ENCODE measurements at places on chromosomes 3 and 15. TPM values are rescaled to one million over a fixed set of nuclear protein-coding genes. Genes with fewer than 3 reads are reported as not detected.

DNA sequence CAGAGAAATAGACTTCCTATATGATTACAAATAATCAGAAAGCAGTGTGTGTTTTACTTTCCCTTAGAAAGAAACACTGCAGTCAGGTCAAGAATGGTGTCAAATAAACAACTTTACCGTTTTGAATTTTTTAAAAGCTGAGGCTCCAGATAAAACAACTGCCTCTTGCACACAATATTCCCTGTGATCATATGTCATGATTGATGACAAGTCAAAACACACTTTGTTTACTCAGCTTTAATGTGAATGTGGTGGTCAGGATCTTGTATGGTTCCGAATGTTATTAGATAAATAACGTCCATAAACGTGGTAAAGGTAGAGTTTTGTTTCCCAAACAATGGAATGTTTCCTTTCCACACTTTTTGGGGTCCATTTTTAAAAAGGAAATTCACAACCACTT is 428.4 kb upstream of the MDFIC2 start:
- no peak for DNase-seq

- DNase-seq, result peak; percentile 93
These were observed 413.9 kb downstream of the RBMS3 start for GRCh38 chr3:29694783-29695182.

RFX7 gene
- 11.4 TPM for total RNA-seq

FLNB gene
- 536 TPM for total RNA-seq

DNA sequence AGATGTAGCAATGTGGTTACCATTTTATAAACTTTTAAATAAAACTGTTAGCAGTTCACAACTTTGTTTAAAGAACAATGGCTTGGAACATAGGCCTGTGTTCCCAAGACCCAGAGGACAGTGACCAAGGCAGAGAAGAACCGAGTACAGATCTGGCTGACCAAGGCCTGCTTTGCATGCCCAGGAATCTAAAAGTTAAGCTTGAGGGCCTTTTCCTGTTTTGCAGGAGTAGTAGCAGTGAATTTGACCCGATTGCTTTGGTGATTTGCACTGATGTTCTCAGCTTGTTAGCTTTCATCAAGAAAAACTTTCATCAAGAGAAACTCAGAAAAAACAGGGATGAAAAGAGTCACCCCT is 9.9 kb downstream of the FILIP1L start:
- DNase-seq, result no peak

DNA sequence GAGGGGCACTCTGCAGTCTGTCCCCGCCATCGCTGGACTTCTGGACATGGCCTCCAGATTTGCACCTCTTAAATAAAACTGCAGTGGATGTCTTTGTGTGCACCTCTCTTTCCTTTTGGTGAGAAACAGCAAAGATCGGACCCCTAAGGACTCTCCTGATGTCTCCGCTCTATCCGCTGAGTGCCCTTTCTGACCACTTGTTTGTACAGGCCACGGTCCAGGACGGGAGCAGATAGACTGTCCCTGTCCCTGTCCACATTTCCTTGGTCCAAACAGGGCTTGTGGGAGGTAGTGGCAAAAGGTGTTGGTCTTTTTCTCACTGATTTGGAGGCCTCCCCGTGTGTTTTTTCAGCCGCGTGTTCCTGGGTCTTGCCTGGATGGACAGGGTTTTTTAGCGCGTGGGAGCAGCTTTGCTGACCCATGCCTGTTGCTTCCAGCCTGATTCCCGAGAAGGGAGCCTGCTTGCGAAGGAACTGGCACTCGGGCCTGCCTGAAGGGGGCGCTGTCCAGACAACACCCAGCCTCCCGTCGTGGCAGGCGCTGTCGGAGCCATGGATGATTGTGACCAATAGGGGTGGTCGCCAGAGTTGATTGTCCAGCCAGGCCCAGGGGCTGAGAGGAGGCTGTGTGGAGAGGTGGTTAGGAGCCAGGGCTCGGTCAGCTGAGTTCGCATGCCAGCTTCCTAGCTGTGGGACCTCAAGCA is 13.2 kb upstream of the STAB1 start:
- no peak for DNase-seq

DNA sequence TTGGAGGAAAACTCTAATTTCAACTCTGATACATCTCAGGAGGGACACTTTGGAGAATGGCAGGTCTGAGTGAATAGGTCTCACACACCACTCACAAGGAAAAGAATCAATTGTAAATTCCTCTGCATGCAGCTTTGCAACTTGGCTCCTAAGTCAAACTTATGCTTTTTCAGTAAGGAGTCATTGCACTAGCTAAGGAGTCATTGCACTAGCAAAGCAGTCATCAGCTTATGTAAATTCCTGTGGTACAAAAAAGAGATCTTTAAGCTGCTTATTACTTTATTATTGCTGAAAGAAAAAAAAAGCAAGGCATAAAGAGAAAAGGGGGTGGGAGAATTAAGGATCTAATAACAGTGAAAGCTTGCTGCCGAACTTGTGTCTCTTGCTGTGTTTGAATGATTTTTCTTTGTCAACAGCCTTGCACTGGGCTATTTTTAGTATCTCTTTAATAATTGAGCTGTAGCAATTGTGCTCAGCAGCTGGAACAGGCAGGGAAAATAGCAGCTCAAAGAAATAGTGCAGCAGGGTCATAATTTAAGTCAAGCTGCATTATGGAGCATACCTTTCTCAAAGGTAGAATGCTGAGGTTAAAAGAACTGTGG is 154.3 kb upstream of the ARPP21 start:
- no peak for DNase-seq

DNA sequence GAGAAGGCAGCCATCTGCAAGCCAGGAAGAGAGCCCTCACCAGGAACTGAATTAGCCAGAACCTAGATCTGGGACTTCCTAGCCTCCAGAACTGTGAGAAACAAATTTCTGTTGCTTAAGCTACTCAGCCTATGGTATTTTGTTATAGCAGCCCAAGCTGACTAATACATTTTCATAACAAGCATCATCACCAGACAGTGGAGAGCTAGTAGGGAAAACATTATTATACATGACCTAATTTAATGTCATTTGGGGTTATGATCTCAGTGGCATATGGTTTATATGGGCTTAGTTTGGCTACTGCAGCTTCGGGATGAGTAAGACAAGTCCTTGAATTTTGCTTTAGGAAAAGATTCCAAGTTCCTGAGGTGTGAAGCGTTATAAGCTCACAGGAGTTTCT is 35.6 kb downstream of the LNP1 start:
- DNase-seq, result no peak

DNA sequence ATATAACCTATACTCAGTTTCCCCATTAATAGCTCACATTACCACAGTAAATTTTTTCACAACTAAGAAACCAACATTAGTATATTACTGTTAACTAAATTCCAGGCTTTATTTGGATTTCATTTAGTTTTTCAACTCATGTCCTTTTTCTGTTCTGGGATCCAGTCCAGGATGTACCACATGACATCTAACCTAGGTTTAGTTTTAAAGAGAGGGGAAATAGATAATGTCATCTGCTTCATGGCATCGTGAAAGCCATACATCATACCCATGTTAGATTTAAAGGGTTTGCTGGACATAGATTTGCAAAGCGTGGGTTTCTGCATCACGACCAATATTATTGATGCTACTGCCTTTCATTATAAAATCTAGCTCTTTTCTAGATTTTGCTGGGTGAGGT is 33.2 kb upstream of the RPP14 start:
- no peak for DNase-seq

GRCh38 chr3:72996121-72996472 is 514 bp upstream of the PPP4R2 start:
- no peak for DNase-seq

GRCh38 chr3:195337747-195338146 is 66.8 kb upstream of the XXYLT1 start:
- DNase-seq, result no peak

KNG1 gene
- not detected for total RNA-seq

DNA sequence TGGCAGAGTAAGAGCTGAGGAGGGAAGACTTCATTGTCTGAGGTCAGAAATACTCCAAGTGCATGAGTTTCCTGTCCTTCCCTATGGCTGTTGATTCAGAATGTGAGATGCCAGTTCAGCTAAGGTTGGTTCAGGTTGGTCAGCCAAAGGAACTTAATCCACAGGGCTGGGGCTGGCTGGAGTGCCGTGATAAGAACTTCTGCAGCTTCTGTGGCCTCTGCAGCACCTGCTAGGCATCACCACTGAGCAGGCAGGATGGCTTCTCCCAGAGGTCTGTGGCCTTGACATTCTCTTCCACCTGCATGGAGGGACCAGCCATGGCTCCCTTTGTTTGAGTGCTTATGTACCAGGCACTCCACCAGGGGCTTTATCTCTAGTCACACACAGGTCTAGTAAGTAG is 109.5 kb upstream of the PLXNA1 start:
- no peak for DNase-seq

CCDC51 gene
- total RNA-seq, result 39.2 TPM

Measured in kidney epithelial cell (primary cell).